Hematopoietic multipotent progenitor cell treated with erythropoietin and hydrocortisone succinate and interleukin-3 and kit ligand, for 15 days (in vitro differentiated cells): ENCODE measurements at places on chromosomes 5 and 9.

DNA sequence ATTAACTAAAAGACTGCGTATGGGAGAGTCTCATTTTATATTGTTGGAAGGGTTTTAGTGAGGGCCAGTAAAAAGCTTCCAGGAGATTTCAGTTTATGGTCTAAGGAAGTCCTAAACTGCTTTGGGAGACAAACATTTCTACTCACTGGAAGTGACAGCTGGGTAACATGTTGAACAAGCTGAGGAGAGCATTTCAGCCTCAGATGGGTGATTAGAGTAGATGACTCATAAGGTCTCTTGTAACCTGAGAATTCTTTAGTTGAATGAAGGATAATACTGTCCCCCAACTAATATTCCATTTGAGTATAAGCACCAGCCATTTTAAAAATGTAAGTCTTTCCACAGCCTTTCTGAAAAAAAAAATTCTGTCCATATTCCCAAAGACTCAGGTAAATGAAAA, 218.0 kb upstream of the C9orf72 start:
- DNase-seq = no peak

- no peak for DNase-seq
These were observed 83.3 kb downstream of the ZNF354C start for GRCh38 chr5:179143446-179143845.

DNA sequence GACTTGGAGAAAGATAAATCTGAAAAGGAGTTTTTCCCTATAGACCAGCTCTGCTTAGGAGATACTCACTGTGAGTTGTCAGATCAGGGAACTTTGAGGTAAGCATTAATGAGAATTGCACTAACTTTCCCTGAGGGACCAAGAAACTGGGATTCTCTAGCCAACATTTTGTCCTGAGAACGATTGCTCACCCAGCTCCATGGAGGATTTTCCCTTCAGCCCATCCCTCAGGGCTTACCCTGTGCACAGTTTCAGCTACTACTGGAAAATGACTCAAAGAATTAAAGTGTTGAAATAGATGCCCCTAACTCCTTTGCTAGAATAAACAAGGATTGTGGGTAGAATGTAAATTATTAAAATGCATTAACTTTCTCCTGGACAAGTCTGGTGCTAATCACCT, 237.2 kb upstream of the IL12B start:
- no peak for DNase-seq

- DNase-seq = no peak
These were observed 82.4 kb downstream of the ZNF354C start for GRCh38 chr5:179142434-179143198.

GRCh38 chr9:110537841-110538646, 41.5 kb downstream of the SVEP1 start:
- DNase-seq = no peak
